ENCODE measurements at places on chromosomes 2 and 18. TPM values are rescaled to one million over a fixed set of nuclear protein-coding genes. Genes with fewer than 3 reads are reported as not detected.

Gene RFTN2
- total RNA-seq = 10.5 TPM

Gene COL3A1
- total RNA-seq = 5,666 TPM

Gene HK2
- 91.0 TPM for total RNA-seq

Gene IL1R2
- 1.7 TPM for total RNA-seq
